ENCODE measurements at places on chromosomes 3 and 15.

DNA sequence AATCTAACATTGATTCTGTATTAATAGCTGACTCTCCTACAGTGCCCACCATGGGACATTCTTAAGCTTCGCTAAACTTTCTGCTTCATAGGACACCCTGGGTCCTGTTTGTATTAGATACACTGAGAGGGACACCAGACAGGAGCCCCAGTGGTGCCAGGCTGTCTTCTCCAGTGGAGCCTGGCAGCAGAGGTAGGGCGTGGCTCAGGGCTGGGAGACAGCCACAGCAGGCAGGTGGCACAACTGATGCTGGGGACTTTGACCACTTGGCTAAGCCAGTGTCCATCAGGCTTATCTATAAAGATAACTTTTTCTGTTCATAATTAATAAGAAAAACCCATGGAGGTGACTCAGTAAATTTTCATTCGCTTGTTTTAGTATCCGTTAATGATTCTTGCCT, 21.8 kb downstream of the NIPA1 start:
- DNase-seq: no peak

GRCh38 chr3:124916837-124917409, 17.6 kb downstream of the MUC13 start:
- no peak for DNase-seq

DNA sequence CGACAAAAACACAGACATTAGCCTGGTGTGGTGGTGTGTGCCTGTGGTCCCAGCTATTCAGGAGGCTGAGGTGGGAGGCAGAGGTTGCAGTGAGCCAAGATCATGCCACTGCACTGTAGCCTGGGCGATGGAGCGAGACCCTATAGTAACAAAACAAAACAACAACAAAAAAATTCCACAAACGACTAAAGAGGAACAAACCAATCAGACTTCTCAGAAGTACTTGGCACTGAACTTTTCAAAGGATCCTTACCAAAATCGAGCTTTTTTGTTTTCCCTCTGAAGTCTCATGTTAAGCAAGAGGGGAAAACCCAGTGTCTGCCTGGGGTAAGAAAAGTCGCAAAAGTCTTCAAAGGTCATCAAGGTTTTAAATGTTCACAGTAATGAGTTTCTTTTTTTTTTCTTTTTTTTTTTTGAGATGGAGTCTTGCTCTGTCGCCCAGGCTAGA, 30.1 kb upstream of the TFRC start:
- peak; percentile 14 for DNase-seq

- no peak for DNase-seq
Observed at GRCh38 chr3:133750259-133750656, 4.1 kb downstream of the TF start.

DNA sequence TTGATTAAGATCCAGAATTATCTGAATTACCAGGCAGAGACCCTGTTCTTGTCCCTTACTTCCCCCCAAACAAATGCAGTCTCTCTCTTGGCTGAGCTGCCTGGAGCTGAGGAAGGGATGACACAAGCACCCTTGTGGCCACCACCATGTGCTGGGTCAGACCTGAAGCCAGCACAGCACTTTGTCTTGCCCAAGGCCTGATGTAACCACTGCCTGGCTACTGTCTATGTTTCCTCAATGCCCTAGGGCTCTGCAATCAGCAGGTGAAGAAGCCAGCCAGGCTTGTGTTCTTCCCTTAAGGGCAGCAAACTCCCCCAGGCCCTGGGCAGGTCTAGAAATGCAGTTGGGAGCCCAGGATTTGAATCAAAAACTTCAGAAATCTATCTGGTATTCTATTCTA, 15.8 kb upstream of the CASR start:
- no peak for DNase-seq

GRCh38 chr3:144772372-144772771, 800.7 kb downstream of the DIPK2A start:
- DNase-seq: no peak

- DNase-seq: no peak
Observed at GRCh38 chr3:9422712-9423424, 25.5 kb downstream of the SETD5 start.

- no peak for DNase-seq
Observed at GRCh38 chr15:63246691-63247469, 30.5 kb upstream of the APH1B start.

GRCh38 chr3:159941038-159942000, 47.3 kb upstream of the IL12A start:
- no peak for DNase-seq

- DNase-seq: no peak
Observed at GRCh38 chr3:64143409-64144130, 81.7 kb downstream of the PRICKLE2 start.

GRCh38 chr3:42024591-42025351, 62.9 kb upstream of the ULK4 start:
- no peak for DNase-seq

- no peak for DNase-seq
Observed at GRCh38 chr15:79051941-79052731, 38.4 kb downstream of the RASGRF1 start.

- DNase-seq: no peak
Observed at GRCh38 chr3:39108200-39108710, 775 bp downstream of the TTC21A start.

GRCh38 chr3:35936571-35936970, 297.2 kb downstream of the ARPP21 start:
- DNase-seq: no peak

GRCh38 chr15:38920966-38921365, 356.4 kb upstream of the RASGRP1 start:
- DNase-seq: no peak

DNA sequence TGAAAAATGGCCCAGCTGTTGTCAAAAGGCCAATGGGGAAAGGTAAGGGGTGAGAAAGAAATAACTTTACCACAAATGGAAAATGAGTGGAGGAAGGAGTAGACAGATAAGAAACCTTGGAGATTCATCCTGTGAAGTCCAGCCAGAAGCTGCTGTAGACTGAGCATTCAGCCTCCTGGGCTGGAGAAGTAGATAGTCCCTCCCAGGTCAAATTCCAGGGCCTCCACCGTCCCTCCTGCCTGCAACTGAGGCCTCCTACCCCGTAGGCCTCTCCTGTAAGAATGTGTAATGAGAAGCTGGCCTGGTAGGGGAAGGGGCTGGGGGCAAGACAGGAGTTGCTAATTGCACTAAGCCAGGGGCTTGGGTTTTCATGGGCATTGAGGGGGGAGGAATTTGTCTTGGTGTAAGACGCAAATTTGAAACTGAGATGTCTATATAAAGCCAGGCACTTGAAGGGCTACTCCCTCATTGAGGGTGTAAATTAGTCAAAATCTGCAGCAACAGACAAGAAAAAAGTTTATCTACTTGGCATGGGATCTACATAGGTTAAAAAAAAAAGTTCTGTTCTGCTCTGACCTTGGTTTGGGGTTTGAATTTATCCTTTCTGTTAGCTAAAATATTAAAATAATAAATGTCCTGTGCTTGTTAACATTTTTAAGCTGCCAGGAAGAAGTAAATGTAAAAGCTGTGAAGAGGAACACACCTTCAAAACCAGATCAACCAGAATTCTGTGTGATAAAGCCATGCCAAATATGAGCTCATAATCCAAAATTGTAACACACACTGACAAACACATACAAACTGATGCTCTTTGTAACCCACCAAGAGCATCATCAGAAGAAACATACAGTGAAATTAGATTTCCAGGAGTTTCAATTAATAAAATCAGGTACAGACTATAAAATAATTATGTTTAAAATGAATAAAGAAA, 1.7 kb upstream of the RBP2 start:
- DNase-seq: no peak

DNA sequence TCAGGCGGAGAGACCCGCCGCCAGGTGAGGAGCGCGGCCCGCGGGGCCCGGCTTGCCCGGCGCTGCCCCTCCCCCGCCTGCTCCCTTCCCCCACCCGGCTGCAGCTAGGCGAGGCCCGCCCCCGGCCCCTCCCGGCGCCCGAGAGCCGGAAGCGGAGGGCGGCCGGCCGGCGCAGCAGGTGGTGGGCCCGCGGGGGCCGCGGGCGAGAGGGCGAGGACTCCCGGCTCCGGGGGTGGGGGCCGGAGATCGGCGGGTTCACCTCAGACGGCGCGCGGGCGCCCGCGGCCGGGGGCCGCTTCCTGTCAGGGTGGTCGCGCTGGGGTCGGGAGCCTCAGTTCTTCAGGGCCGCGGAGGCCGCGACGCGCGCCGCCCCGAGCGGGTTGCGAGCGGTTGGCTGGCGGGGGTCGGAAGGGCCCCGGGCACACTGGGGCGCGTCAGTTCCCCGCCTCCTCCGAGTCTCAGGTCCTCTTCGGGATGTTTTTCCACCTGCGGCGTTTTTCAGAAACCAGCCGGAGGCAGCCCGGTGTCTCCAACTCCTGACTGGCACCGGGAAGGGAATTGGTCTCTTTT, 395 bp downstream of the ZFAND6 start:
- DNase-seq: no peak

Measured in stimulated activated CD4-positive, alpha-beta T cell treated with anti-CD3 and anti-CD28 coated beads, Interleukin-12 subunit alpha, Interleukin-12 subunit beta, amount 100 ng/mL, for 24 hours (primary cell).